ENCODE measurements at places on chromosomes 3 and 15.

GRCh38 chr3:108823227-108823626, 641 bp downstream of the TRAT1 start:
- no peak for DNase-seq

- DNase-seq = no peak
These were observed 24.1 kb upstream of the CAPN7 start for GRCh38 chr3:15181963-15182362.

DNA sequence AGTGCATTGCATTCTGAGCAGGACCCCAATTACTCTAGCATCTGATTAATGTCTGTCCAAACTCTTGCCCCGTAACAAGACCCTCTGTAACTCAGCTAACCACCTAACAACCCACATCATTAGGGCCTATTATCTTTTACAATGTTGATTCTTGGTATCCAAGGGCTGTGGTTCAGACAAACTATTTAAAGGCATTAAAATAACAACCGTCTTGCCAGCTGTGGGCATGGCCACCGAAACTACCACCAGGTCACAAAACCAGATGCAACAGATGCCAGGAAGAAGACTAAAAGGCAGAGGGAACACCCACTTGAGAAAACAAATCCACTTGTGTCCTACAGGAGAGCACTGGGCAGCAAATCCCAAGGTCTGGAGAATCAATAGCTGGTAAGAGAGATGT, 262.9 kb downstream of the ERC2 start:
- DNase-seq = no peak

DNA sequence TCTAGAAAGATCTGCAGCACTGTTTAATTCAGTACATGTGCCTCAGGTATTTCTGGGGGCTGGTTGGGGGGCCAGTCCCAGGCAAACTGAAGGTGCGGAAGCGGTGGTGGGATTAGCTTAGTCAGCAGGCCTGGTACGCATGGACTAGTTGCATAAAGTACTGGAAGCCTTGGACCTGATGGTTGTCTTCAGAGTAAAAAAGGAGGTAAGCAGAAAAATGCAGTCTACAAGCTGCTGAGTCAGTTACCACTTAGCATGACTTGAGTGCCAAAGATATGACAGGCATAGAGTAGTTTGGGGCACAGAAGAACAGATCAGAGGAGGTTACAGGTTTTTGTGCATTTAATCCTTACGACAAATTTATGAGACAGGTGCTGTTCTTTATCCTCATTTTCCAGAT, 19.9 kb upstream of the GOLGA8J start:
- DNase-seq = no peak

DNA sequence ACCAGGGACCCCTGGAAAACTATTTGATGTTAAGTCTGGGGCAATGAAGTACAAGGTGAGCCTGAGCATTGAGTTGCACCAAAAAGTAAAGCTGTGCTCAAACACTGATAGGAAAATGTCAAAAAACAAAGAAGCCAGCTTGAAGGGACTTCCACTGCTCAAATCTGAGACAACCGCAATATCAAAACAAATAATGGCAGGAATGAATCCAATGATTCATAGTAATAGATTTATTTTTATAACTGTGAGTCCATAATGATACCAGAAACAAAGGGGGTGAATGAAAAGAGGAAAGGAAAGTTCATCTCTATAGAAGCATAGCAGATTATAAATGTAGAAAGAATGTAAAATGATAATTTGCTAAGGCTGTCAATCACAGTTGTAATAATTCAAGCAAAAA, 237.3 kb upstream of the ZBTB20 start:
- no peak for DNase-seq

GRCh38 chr3:176663387-176663786, 533.9 kb downstream of the TBL1XR1 start:
- DNase-seq = no peak

GRCh38 chr3:148773805-148774204, 53.8 kb upstream of the CPB1 start:
- no peak for DNase-seq

DNA sequence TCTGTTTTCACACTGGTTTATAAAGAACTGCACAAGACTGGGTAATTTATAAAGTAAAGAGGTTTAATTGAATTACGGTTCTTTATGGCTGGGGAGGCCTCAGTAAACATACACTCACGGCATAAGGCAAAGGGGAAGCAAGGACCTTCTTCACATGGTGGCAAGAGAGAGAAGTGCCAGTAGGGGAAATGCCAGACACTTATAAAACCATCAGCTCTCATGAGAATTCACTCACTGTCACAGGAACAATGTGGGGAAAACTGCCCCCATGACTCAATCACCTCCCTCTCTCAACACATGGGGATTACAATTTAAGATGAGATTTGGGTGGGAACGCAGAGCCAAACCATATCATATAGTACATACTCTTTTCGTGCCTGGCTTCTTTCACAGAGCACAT, 42.4 kb downstream of the MAP2K1 start:
- no peak for DNase-seq

- DNase-seq = no peak
These were observed 22.3 kb upstream of the IL1RAP start for GRCh38 chr3:190491533-190492054.

DNA sequence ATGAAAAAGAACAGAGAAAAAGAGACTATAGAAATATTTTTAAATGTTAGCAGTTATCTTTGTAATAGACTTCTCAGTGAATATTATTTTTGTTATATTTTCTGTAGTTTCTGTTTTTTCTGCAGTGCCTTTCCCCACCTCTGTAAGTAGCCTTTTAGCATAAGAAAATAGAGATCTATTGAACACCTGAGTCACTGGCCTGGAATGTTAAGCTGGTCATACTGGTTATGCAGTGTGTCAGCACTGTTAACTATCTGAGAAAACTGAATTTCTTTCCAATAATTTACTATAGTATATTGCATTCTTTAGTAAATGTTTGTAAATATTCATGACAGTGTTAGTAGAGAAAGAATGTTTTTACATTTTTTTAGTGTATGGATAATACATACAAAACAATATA, 79.8 kb downstream of the NECTIN3 start:
- DNase-seq = no peak

DNA sequence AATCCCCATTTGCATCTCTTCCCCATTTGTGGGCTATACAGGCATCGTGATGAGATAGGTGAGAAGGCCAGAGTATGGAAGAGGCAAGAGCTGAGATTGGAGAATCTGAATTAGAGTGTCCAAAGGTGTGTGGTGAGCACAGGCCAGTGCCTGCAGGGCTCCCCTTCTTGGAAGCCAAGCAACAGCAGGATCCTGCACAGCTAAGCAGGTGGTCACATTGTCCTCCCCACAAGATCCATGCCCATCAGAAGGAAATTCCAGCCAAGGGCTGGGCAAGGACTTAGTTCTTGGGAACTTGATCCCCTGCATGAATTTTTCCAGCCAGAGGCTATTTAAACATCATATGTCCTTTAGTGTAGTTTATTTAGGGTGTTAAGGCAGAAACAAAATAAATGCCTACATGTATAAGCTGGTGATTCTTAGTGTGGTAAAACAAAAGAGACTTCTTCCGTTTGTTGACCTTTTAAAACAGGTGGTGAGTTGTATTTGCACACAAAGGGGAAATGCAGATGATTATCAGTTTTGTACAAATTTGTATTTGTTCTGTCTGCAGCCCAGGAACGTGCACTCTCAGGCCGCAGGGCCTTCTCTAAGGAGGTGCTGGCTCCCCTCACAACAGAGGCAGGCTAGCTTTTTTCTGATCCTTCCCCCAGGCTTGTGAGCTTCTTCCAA, 110.2 kb downstream of the PLCL2 start:
- DNase-seq = no peak

- no peak for DNase-seq
These were observed 41.8 kb downstream of the EPHB3 start for GRCh38 chr3:184603151-184604030.

DNA sequence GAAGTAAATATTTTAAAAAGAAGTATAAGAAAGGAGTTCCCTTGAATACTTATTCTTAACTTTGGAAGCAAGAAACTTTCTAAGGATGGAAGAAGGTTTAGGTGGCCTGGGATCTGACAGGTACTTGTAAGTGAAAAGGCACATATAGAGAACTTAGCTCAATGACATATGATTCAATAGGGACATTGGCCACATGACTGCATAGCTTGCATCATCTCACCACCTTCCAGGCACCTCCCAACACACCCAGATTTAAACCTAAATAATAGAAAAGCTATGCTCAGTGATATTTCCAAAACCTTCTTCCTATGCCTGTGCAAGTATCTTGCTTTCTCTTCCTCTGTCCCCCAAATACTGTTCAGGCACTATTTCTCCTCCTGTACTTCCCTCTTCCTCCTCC, 4.7 kb upstream of the P2RY1 start:
- DNase-seq = no peak

GRCh38 chr3:53227993-53228885, 27.6 kb downstream of the TKT start:
- no peak for DNase-seq

DNA sequence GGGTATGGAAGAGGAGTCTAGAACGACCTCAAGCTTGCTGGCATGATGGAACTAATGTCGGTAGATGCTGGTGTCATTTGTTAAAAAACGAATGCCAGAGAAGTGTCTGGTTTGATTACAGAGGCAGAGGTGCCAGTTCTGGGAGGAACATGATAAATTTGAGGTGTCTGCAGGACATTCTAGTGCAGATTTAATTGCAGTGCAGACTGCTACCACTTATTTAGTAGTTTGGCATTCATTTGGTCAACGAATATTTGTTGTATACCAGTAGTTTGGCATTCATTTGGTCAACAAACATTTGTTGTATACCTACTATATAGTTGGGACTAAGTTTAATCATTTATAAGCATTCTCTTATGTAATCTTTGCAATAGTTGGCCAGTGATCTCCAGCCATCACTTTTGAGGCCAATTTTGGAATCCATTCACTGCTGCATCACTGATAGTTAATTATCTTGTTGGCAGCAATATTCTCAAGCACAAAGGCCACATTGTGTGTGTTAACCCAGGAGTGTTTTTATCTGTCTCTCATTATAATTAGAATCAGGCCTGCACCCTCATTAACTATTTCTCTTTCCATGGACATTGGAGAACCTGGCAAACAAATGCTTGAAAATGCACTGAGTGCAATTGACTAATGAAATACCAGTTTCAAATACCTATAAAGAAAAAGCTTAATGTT, 19.5 kb upstream of the TGFBR2 start:
- DNase-seq = no peak

GRCh38 chr3:59535791-59536221, 486.0 kb upstream of the CFAP20DC start:
- no peak for DNase-seq

GRCh38 chr15:99114511-99115299, 9.8 kb downstream of the SYNM start:
- no peak for DNase-seq

GRCh38 chr15:69824075-69824876, 273.4 kb downstream of the TLE3 start:
- no peak for DNase-seq

- no peak for DNase-seq
These were observed 394.0 kb downstream of the FOXP1 start for GRCh38 chr3:71189480-71189879.

- no peak for DNase-seq
These were observed 57.5 kb downstream of the KCNMB2 start for GRCh38 chr3:178593786-178594185.

DNA sequence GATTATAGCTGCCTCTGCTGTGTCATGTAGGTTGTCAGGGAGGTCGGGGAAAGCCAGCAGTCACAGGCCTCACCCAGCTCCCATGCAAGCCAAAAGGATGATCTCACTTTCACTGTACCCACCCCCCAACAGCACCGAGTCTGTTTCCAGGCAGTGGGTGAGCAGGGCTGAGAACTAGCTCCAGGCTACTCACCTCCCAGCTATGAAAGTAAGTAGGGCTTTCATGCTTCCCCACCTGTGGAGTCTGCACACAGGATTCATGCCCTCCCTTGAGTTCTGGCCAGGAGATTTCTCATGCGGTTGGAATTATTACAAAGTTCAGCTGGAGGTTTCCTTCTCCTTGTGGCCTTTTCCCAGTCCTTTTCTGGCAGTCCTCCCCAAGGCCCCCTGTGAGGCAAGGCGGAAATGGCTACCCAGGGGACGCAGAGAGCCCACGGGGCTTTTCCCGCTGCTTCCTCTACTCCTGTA, 356.2 kb downstream of the SV2B start:
- DNase-seq = no peak

DNA sequence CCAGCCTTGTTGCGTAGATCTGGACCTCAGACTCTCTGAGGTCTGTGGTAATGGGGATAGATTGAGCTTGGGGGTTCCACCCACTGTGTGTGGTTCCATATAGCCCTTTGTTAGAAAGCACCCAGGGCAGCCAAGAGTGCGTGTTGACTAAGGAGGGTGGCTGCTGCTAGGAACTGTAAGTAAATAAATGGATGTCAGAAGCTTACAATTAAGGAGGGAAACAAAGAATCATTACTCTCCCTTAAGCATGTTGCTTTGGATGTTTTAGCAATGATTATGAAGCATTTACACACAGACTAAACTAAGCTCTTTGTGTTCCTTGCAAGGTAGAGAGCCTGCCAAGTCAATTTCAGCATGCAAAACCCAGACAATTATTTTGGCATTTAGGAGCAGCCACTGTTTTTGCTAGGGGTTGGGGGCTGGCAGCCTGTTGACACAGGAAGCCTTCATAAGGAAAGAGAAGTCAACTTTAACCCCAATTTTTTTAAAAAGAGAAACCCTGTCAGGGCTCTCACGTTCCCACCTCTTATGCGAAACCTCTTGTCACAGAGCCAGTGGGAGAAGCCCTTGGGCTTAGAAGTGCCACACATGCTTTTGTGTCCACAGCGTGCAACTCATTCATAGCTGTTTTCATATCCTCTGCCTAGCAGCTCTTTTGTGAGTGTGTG, 127.8 kb downstream of the CMSS1 start:
- no peak for DNase-seq

- DNase-seq = no peak
These were observed 88.8 kb downstream of the EPHB1 start for GRCh38 chr3:134883697-134884385.

GRCh38 chr3:114452256-114452655, 158.4 kb downstream of the TIGIT start:
- no peak for DNase-seq

DNA sequence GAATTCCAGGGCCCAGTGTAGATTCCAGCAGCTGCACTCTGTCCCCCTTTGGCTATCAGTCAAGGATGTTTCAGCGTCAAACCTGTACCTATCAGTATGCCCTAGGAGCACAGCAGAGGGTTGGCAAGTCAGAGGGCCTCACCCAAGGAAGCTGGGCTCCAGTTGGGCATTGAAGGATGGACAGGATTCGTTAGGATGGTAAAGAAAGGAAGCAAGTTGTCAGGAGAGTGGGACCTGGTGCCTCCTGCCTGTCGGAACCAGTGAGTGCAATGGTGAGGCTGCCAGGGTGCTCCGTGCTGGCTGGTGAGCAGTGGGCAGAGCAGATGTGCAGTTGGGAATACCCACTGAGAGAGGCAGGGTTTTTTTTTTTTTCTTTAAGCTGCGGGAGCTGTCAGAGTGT, 157.2 kb downstream of the CHDH start:
- no peak for DNase-seq

- DNase-seq = no peak
These were observed 46.2 kb downstream of the CRTAP start for GRCh38 chr3:33159981-33160380.

Measured in occipital lobe (tissue), 3 donors.